DND-41 (cell line): ENCODE measurements at places on chromosomes 11 and 22.

DNA sequence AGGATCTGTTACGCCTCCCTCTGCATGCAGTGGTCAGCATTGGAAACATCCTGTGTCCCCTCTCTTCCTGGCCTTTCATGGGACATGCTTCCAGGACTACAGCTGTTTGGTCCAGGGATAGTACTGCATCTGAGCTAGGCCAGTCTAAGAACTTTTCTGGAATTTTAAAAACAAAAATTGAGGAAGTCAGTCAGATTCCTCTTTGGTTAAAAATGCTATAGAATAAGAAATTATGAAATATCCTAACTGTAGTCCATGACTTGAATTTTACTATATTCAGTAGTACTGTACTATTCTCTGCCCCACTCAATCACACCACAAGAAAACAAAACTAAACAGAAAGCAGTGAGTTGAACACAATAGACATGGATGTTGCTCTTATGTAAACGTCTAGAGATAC is 201.0 kb upstream of the CADM1 start:
- no peak overlapping the region for H3K27ac ChIP-seq
- no peaks in the 10 kb centered on the region for H3K27me3 ChIP-seq
- no peak overlapping the region for H3K4me3 ChIP-seq
- H3K4me1 ChIP-seq, result no peaks in the 10 kb centered on the region

DNA sequence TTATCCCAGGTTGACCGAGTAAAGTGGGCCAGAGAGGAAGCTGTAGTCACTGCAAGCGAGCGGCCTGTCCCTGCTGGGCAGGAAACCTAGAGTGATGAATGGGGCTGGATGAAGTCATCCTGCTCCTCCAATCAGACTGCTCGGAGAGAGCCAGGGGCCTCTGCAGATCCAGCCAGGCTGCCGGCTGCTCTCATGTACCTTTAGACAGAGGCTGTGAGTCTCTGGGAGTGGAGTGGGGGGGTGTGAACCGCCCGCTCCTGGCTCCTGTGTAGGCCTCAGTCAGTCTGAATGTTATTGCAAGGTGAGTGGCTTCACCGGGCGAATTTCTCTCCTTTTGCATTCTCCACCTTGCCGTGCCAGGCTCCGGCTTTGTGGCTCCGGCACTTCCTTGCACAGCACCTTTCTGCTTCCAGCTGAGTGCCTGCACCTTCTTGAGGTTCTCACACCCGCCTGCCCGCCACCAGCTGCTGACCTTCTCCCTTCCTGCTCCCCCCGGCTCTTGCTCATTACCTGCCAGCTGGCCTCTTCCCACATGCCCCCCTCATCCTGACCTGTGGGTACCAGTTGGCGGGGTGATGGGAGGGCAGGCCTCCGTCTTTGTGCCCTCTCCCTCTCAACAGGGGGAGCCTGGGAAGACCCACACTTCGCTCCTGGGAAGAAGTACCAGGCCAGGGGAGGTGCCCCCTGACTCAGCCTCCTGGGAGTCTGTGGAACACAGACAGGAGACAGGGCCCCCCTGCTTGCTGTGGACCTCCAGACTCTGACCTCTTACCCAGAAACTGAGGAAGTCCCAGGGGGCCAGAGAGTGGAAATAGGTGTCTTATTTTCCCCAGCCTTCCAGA is 79.9 kb downstream of the GRAMD1B start:
- H3K36me3 ChIP-seq, result no peaks in the 10 kb centered on the region
- no peaks in the 10 kb centered on the region for H3K27me3 ChIP-seq
- no peak for DNase-seq
- no peak overlapping the region for H3K27ac ChIP-seq
- no peak overlapping the region for H3K4me3 ChIP-seq

- H3K4me1 ChIP-seq, result no peaks in the 10 kb centered on the region
- H3K4me3 ChIP-seq, result no peak overlapping the region
- H3K36me3 ChIP-seq, result no peaks in the 10 kb centered on the region
- no peak overlapping the region for H3K27ac ChIP-seq
These were observed 275.4 kb upstream of the MPPED2 start for GRCh38 chr11:30861531-30861930.

DNA sequence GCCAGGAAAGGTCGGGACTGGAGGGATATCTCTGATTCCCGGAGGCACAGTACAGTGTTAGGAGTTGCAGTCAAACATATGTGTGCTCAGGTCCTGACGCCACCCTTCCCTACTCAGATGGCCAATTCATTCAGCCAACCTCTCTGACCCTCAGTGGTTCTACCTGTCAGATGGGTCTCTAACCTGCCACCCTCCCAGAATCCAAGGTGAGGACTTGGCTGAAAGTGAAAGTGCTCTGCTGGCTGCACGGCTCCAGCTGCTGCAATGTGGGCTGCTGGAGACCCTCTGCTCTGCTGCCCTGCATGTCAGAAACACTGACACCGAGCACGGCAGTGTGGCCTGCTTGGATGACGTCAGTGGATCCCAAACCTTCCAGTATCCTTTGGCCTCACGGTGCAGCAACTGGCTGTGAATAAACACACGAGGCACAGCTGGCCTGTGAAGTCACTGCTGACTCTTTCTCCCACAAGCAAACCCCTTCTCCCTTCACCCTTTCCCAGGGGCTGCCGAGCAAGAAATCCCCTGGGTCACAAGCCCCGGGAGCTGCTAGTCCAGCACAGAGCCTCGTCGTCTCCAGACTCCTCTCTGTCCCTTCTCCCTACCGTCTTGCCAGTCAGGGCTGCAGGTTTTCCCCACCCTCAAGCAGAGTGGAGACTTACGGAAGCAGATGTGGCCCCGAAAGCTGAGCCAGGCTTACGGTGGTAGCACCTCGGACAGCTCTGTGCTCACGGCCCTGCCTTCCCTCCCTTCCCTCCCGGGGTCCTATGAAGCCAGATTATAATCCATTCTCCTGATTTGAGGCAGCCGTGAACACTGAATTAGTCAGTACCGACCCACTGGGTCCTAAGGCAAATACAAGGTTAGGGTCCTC is 24.3 kb downstream of the KIAA0930 start:
- no peaks in the 10 kb centered on the region for H3K4me1 ChIP-seq
- H3K36me3 ChIP-seq, result 0 out of 2 replicates have a peak, but pooled peaks cover 2% of the 10 kb centered on the region
- no peaks in the 10 kb centered on the region for H3K27me3 ChIP-seq
- no peak overlapping the region for H3K4me3 ChIP-seq

DNA sequence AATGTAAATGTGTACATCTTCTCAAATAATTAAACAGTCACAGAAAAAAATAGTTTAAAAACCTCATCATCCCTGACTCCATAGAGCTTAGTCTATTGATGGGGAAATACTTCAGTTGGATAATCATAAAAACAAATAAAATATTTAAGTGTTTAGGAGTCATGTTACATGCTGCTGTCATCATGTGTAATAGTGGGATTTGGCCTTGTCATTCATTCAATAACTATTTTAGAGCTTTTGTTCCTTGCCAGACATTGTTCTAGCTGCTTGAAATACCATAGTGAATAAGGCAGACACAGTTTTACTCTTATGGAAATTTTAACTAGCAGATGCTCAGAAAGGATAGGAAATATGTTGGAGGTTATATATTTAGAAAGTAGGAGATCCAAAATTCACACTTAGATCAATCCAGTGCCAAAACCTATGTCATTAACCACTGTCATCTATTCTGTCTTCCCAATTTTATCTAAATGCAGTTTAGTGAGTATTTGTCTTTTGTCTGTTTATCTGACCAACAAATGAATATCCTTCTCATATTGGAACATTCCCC is 324.7 kb downstream of the CASP12 start:
- DNase-seq, result no peak
- H3K27me3 ChIP-seq, result no peaks in the 10 kb centered on the region
- H3K4me3 ChIP-seq, result no peak overlapping the region
- H3K36me3 ChIP-seq, result no peaks in the 10 kb centered on the region

DNA sequence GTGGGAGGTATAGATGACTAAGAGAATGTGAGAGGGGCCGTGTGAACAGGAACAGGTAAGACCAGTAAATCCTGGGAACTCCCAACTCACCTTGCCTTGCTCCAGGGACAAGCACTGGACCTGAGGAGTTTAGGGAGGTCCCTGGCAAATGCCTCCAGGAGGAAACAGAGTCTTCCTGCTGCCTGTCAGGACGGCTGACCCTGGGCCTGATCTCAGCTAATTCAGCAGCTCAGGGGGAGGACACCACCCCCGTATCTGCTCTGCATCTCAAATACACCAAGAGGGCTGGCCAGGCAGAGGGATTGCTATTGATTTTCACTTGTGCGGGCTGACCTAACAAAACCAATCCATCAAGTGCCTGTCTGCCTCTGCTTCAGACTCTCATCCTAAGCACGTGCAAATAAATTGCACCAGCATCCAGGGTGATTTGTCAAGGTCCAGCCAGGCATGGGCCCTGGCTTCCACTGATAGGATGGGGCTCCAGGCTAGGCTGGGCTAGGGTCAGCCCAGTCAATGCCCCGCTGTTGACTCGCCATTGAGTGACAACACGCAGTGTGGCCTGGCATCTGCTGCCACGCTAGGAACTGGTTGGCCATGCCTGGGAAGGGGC is 20.3 kb downstream of the UQCR10 start:
- H3K36me3 ChIP-seq, result peaks cover 51% of the 10 kb centered on the region
- no peak for DNase-seq
- no peaks in the 10 kb centered on the region for H3K27me3 ChIP-seq
- no peak overlapping the region for H3K27ac ChIP-seq
- H3K4me3 ChIP-seq, result no peak overlapping the region
- H3K4me1 ChIP-seq, result no peaks in the 10 kb centered on the region

- H3K27ac ChIP-seq, result no peak overlapping the region
- no peak overlapping the region for H3K4me3 ChIP-seq
- no peaks in the 10 kb centered on the region for H3K27me3 ChIP-seq
- H3K36me3 ChIP-seq, result no peaks in the 10 kb centered on the region
These were observed 638.6 kb upstream of the ANO5 start for GRCh38 chr11:21554284-21554683.

DNA sequence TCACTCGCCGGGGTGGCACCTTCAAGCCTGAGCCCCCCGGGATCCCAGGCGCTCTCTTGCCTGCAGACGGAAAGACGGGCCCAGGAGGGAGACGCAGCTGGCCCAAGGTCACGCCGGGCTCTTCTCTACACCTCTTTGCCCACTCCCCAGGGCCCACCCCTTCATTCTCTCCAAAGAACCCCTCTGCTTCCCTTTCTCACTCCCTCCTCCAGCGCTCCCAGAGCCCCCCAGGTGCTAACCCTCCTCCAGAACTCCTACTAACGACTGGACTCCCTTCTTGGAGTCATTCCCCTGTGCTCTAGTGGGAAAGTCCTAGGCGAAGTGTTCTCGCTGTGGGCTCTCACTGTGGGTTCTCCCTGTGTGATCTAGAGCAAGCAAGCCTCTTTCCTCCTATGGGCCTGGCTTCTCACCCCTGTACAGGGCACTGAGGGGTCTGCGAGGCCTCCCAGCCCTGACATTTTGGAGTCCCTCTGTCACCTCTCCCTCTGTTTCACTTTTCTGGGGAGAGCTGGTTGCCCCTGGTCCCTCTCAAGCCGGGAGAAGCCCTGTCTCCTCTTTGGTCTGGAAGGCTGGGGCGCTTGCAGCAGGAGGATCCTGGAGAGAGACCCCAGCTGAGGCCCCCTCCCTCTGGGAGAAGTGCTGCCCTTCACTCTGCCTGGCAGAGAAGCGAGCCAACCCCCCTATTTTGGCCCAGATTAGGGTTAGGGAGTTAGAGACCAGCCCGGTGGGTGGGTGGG is 858 bp downstream of the OAF start:
- peak overlapping the region; percentile 73 for H3K4me3 ChIP-seq
- DNase-seq, result no peak
- no peak overlapping the region; the same call in 1 of the 2 replicates for H3K27ac ChIP-seq
- H3K36me3 ChIP-seq, result no peaks in the 10 kb centered on the region

GRCh38 chr11:57871231-57871630 is 109.6 kb downstream of the CTNND1 start:
- H3K27ac ChIP-seq, result no peak overlapping the region
- H3K27me3 ChIP-seq, result no peaks in the 10 kb centered on the region
- no peaks in the 10 kb centered on the region for H3K36me3 ChIP-seq
- H3K4me3 ChIP-seq, result no peak overlapping the region
- peaks cover 11% of the 10 kb centered on the region for H3K4me1 ChIP-seq
- no peak for DNase-seq

- no peaks in the 10 kb centered on the region for H3K27me3 ChIP-seq
- no peak overlapping the region for H3K27ac ChIP-seq
- peaks cover 10% of the 10 kb centered on the region; the same call in 1 of the 2 replicates for H3K36me3 ChIP-seq
- DNase-seq, result no peak
- H3K4me1 ChIP-seq, result no peaks in the 10 kb centered on the region
These were observed 15.6 kb downstream of the TOM1 start for GRCh38 chr22:35315141-35315854.

DNA sequence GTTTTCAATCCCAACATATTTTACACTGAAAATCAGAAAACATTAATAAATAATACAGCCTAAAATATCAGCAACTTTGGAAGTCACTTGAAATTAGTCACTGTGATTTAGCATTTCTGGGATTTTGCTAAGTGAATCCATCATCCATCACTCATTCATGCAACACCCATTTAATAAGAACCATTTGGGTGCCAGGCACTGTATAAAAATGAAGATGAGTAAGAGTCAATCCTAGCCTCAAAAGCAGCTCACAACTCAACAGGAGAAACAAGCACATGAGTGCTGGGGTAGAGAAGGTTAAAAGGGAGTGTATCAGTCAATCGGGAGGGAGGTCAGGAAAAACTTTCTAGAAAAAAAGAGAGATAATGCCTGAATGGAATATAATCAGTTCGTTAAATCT is 77.9 kb downstream of the PGR start:
- no peak for DNase-seq
- no peak overlapping the region for H3K4me3 ChIP-seq
- H3K4me1 ChIP-seq, result no peaks in the 10 kb centered on the region

- no peak for DNase-seq
- no peak overlapping the region for H3K4me3 ChIP-seq
- H3K36me3 ChIP-seq, result no peaks in the 10 kb centered on the region
- H3K4me1 ChIP-seq, result peaks cover 5% of the 10 kb centered on the region; the same call in 1 of the 2 replicates
- H3K27ac ChIP-seq, result no peak overlapping the region
- no peaks in the 10 kb centered on the region for H3K27me3 ChIP-seq
These were observed 44.0 kb downstream of the XKR3 start for GRCh38 chr22:16781074-16781763.

GRCh38 chr11:116888024-116888423 is 50.6 kb upstream of the APOA1 start:
- no peak overlapping the region for H3K4me3 ChIP-seq
- no peaks in the 10 kb centered on the region for H3K4me1 ChIP-seq
- peaks cover 2% of the 10 kb centered on the region; the same call in 1 of the 2 replicates for H3K36me3 ChIP-seq
- no peak overlapping the region for H3K27ac ChIP-seq
- no peak for DNase-seq

GRCh38 chr11:47378010-47378835 is at the start of gene SPI1:
Gene SPI1, minus strand, starts transcription at chr11:47378547. Its CDS starts 194 bp downstream, at chr11:47378353.
- no peak within 1 kb of the TSS for H3K27ac ChIP-seq
- H3K36me3 ChIP-seq, result no peaks in the 10 kb centered on the region
- no peaks in the 10 kb centered on the region for H3K27me3 ChIP-seq
- no peak for DNase-seq
- H3K4me1 ChIP-seq, result no peaks in the 10 kb centered on the region

DNA sequence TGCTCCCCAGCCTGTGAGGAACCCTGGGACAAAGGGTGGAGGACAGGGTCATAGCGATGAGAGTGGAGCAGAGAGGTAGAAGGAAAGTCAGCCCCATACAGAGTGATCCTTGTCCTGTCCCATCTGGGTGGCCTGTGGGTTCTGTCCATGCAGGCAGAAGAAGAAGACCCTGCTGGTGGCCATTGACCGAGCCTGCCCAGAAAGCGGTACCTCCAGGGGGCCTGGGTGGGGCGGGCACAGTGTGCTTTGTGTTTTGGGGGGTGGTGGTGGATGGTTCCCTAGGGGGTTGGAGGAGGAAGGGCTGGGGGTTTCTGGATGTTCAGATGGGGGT is 7.9 kb downstream of the SIDT2 start:
- no peak overlapping the region for H3K4me3 ChIP-seq
- no peak overlapping the region for H3K27ac ChIP-seq
- DNase-seq, result no peak
- no peaks in the 10 kb centered on the region for H3K27me3 ChIP-seq

GRCh38 chr11:27688076-27688475 is 12.2 kb downstream of the BDNF start:
- no peak overlapping the region for H3K4me3 ChIP-seq
- no peak overlapping the region for H3K27ac ChIP-seq
- H3K27me3 ChIP-seq, result no peaks in the 10 kb centered on the region
- DNase-seq, result no peak
